ENCODE measurements at places on chromosomes 2 and 18.

DNA sequence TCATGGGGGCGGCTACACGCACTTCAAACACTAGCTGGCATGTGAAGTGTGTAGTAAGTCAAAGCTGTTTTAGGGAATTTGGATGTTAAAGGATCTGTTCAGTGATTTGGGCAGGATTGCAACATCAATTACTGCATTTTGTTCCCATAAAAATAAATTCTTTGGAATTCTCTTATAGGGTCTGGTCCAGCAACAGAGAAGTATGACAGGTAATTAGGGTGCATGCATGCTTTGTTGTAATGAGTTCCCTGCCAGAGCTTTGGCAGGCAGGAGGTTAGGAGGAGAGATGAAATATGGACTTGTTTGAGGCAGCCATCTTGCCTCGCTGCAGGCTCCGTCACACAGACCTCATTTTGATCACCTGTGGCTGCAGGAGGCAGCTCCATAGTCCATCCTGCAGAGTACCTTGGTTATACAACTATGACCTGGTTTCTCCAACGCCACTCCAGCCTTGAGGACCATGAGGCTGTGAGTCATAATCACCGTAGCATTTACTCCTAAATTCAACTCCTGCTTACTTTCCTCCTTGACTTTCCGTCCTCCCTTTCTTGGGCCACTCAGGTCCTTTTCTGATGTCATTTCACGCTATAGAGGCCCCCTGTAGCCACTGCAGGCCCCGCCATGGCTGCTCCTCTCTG is 26.5 kb upstream of the EML4 start:
- DNase-seq = no peak

DNA sequence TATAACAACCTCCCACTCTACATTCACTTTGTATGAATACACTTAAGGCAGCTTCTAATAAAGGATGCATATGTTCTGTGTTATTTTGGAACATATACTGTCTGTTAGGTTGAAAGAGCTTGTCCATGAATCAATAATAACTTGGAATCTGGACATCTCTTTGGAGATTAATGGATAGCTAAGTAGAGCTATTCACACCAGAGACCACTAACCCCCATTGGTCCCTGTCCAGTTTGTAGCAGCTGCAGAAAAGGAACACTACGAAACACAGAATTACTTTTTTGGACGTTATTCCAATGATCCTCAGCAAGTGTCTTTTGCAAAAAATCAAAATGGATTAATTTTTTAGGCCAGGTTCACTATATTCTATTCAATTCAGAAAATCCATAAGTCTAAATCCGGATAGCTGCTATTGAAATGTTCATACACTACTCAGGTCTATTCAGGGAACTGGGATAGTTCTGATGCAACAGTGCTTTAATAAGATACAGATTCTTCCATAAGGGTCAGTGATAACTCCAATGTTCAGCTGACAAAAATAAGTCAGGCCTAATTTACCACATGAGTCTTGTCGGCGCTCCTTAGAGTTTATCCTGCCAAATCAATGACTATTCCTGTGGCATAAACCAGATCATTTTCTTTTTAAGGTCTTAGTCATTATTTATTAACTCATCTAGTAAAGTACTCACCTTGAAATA is 44.2 kb downstream of the NRXN1 start:
- no peak for DNase-seq

- no peak for DNase-seq
Measured at GRCh38 chr18:79129120-79129519, 59.9 kb downstream of the ATP9B start.

- DNase-seq = no peak
Measured at GRCh38 chr2:197606180-197606579, 69.2 kb downstream of the RFTN2 start.

- no peak for DNase-seq
Measured at GRCh38 chr2:168457190-168457895, 1.3 kb downstream of the CERS6 start.

DNA sequence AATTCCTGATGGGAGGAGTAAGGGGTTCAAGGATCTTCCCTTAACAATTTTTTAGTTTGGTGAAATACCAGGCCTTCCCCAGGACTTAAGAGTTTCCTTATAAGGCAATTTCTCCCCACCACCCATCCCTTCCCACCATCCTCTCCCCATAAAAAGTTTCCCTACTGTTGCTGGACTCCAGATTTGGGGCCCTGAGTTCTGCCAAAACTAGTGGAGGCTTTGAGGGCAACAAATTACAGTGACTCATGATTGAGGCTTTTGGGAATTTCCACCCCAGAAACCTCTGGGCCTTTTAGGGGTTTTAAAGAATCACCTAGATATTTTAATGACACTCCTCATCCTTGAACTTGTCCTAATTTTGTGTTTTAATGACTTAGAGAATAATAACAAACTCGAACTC is 14.3 kb upstream of the EN1 start:
- DNase-seq = no peak

GRCh38 chr2:96869281-96869821 is 529 bp downstream of the SEMA4C start:
- no peak for DNase-seq

- DNase-seq = no peak
Measured at GRCh38 chr2:53944542-53944941, 26.3 kb downstream of the PSME4 start.

GRCh38 chr2:205780645-205781044 is 98.3 kb downstream of the NRP2 start:
- no peak for DNase-seq

GRCh38 chr2:223113161-223113560 is 61.2 kb downstream of the KCNE4 start:
- no peak for DNase-seq

DNA sequence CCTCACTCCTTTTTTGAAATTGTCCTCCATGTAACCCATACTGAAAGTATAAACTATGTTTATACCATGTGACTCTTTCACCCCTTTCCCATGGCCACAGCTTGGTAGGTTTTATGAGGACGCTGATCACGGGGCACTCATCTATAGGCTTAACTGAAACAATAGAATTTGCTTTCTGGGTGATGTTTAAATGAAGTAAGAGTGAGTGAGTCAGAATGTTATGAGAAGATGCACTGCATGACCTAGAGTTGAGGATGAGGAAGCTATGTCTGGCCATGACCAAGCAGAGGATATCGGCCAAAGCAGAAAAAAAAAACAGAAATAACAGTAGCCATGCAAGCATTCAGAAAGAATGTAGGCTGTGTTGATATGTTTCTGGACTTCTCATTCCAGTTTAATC is 34.9 kb downstream of the SCN1A start:
- no peak for DNase-seq

DNA sequence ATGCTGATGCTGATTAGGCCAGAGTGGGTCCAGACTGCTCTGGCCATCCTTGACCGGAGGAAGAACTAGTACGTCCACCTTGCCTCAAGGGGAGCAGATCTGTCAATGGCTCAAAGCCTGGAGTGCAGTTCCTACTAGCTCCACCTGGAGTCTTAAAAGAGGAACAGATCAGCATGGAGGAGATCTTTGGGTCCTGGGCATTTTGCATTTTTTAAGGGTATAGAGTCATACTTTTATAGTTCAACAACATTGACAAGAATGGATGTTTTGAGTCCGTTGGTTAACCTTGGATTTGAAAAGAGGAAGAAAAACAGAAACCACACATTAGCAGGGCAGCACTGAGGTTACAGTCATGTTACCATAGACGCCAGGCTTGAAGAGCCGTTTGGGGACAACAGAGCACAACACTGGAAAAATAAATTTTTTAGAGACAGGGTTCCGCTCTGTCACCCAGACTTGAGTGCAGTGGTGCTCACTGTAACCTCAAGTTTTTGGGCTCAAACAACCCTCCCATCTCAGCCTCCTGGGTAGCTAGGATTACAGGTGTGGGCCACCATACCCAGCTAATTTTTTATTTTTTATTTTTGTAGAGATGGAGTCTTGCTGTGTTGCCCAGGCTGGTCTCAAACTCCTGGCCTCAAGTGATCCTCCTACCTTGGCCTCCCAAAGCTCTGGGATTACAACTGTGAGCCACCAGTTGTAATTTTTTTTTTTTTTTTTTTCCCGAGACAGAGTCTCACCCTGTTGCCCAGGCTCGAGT is 78.5 kb downstream of the PRKCE start:
- DNase-seq = peak; percentile 54

DNA sequence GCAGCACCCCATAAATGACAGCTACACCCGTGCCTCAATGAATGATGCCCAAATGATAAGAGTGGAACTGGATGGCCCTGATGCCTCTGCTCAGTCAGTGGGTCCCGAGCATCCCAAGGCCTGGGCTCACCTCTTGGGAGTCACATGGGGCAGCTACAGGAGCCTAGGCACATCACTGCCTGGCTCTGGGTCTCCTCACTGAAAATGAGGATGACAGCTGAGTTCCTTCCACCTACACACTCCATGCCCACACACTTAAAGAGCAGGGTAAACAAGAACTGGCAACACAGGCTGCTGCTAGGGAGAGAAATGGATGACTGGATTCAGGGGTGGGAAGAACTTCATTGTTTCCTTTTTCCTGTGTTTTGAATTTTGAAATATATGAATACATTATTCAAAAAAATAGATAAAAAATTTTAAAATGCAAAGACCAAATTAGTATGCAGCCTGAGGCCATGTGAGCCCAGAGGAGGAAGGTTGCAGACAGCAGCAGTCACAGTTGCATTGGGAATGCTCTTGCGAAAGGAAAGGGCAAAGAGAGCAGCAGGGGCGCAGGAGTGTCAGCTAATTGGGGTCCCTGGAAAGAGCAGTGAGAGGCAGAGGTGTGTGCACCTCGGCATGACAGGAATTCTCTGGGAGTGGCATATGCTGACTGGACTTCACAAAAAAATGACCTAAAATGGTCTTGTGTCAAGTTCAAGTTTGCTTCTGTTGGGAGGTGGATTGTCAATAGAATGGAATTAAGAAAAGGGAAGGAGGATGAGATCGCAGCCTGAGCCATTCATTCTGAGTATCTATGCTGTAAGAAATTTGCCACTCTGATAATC is 327.1 kb downstream of the CELF4 start:
- no peak for DNase-seq

- no peak for DNase-seq
Measured at GRCh38 chr18:37796823-37797349, 231.3 kb upstream of the CELF4 start.

- no peak for DNase-seq
Measured at GRCh38 chr2:82837588-82838304, 1621.3 kb downstream of the SUCLG1 start.

DNA sequence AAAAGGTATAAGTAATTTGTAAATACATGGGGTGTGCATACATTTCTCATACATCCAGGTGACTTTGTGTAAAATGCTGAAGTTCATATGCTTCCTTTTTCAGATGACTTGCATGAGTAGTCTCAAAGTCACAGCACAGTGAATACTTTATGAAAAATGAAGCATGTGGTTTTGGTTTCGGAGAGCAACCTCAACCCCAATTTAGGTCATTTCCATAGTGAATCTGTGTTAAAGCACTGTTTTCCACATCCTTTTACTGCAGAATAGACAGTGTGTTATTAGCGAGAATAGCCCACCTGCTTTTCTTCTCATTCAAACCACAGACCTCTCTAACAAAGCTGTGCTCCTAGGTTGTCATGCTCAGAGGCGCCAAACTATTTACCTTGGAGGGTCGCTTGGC is 204.4 kb upstream of the RASGRP3 start:
- no peak for DNase-seq

DNA sequence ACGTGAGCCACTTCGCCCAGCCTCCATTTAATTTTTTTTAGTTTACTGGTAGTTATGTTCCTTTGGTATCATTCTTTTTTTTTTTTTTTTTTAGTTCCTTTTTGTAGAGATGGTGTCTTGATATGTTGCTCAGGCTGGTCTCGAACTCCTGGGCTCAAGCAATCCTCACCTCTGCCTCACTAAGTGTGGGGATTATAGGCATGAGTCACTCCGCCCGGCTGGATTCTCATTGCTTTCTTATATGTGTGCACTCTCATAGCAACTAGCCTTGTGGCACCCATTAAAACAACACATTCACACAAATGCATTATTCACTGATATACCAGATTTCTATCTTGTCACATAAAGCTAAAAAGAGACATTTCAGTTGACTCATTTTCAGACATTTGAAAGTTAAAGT is 4.2 kb downstream of the TTC27 start:
- DNase-seq = no peak

DNA sequence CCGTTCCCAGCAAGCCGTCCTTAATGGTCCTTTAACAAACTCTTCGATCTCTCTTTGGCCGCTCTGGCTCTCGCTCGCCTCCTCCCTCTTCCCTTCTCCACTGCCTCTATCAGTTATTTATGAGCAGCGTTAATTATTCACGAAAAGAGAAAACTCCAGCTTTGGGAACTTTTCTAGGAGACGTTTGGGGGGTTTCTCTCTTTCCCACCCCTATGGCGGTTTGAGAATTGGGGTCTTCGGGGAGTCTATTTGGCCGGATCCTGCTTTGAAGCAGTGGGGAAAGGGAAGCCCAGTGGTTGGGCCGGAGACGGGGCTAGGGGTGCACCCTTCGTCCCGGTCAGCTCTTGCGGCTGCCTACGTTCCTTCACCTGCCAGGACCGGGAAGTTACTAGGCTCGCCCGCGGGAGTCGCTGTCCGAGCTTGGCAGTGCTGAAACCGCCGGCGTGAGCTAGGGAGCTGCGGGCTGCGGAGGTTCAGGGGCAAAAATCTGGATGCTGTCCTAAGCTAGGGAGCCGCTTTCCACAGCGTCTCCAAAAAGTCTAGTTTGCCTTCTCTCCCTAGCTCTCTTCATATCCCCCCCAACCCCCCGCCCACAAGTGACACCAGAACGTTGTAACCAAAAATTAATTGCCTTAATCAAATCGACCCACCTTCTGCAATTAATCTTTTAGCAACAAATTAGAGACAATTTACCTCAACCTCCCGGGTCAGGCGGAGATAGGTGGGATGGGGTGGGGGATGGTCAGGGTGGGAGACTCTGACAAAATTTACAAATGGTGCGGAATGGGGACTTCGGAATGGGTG is 8.9 kb upstream of the SKOR2 start:
- DNase-seq = no peak

DNA sequence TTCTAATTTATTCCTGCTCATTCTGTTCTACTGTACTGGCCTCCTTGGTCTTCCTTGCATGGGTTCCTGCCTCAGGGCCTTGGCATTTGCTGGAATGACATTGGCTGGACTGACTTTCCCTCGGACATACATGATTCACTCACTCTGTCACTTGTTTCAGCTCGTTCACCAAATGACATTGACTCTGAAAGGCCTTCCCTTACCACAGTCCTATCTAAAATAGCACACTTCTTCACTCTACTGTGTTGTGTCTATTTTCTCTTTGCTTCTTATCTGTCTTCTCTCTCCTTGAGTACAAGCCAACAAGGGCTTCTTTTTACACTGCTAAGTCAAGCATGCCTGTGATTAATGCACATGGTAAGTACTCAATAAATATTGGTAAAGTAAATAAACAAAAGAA is 65.6 kb downstream of the SCG2 start:
- DNase-seq = no peak

GRCh38 chr18:37199741-37200140 is 365.9 kb downstream of the CELF4 start:
- DNase-seq = no peak

GRCh38 chr18:48646976-48647375 is 108.1 kb downstream of the CTIF start:
- DNase-seq = no peak

DNA sequence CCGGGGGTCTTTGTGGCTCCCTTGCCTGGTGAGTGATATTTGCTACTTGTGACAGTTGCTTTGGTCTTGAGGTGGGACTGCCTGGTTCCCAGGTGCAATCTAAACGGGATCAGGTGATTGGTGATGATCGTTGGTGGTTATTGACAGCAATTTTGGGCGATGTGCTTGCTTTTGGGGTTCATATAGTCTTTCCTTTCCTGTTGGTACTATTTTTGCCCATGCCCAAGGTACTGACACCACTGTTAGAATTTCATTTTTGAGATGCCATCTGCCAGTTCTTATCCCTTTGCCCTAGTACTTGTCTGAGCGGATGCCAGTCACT is 573 bp downstream of the WDR7 start:
- no peak for DNase-seq
